ENCODE measurements at places on chromosomes 7 and 10.

DNA sequence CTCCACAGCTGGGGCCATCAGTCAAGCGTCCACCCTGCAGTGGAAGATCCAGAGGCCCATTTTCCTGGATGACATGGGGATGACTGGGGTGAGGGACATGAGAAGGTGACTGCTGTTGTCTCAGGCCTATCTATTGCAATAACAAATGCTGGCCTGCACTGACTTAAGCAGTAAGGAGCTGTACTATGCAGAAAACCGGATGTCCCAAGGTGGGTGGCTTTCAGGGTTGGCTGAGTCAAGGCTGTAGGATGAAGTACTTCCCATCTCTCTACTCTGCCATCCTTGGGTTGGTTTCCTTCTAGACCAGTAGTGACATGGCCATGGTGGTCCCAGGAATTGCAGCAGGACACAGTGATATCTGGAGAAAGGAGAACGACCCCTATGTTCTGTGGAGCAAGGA, 48.1 kb downstream of the NEURL1 start:
- no peak for DNase-seq

- DNase-seq = peak; percentile 56
Measured at GRCh38 chr7:131111081-131111576, 216.5 kb upstream of the MKLN1 start.

DNA sequence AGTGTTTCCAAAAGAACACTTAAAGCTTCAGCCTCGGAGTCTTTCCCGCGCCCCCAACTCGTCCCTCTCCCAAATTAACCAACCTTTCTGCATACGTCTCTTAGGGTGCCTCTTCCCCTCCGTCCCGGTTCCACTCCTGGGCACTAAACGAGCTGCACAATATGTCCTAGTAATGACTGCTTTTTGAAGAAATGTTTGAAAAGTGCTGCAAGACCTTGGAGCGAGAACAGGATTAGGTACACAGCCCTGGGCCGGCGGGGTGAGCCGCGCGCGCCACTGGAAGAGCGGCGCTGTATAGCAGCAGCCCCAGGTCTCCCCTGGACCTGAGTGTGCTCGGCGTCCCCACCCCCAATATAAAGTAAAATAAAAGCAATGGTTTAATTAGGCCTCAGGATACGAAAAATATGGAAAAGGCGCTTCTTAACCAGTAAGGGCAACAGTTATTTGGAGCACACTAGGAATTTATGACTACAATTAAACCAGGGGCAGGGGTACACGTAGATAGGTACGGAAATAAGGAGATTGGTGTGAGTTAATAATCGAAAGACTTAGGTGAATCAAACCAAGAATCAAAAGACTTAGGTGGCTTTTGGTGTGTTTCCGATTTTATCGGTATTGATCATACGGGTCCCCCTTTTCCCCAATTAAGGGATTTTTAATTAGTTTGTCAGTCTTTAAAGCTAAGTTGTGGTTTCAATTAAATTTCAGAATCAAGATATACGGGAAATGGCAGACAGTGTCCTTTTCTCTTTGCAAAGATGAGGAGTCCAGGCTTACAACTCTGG, 1.9 kb downstream of the TET1 start:
- DNase-seq = no peak

DNA sequence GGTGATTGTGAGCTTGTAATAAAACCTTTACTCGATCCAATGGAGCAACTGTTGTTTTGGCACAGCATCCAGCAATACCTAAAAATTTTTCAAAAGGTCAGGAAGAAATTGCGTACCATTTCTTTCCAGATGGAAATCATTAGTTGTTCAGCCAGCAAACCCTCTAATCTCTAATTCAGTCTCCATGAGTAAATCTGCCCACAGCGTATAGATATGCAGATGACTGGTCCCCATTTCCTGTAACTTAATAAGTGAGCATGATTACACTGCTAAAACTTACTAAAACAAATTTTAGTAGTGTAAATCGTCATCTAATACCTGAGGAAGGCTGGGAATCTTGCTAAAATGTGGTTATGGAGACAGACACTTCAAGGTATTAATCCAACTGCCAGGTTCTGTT, 10.6 kb downstream of the SLC25A16 start:
- DNase-seq = peak; percentile 82

DNA sequence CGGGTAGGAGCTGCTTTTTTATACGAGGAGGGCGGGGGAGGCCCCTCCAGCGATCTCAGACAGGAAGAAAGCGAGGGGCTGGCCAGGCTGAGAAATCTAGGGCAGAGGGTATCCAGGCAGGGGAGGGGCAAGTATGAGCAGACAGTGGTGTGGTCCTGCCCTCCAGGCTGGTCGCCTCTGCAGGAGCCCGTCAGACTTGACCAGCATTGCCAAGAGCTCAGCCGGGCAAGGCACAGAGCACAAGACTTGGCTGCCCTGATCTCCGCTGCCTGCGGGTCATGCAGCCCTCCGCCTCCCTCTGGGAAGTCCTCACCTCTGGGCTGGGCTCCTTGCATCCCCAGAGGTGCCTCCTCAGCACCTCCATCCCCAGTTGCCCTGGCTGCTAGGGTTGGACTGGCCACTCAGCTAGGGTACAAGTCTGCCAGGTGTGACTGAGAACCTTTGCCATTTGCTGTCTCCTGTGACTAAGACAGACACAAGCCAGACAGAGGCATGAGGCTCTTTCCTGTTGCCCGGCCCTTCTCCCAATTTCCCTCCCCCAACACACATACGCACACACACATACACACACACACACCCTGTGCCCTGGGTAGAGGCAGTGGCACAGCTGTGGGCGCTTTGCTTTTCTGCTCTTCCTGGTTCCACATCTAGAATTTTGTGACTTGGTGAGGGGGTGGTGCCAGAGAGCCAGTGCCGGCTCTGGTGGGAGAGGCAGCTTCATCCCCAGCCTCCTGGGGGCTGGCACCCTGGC, 59.1 kb upstream of the PPIF start:
- no peak for DNase-seq

GRCh38 chr10:93859049-93859655, 34.6 kb upstream of the SLC35G1 start:
- DNase-seq = peak; percentile 14

DNA sequence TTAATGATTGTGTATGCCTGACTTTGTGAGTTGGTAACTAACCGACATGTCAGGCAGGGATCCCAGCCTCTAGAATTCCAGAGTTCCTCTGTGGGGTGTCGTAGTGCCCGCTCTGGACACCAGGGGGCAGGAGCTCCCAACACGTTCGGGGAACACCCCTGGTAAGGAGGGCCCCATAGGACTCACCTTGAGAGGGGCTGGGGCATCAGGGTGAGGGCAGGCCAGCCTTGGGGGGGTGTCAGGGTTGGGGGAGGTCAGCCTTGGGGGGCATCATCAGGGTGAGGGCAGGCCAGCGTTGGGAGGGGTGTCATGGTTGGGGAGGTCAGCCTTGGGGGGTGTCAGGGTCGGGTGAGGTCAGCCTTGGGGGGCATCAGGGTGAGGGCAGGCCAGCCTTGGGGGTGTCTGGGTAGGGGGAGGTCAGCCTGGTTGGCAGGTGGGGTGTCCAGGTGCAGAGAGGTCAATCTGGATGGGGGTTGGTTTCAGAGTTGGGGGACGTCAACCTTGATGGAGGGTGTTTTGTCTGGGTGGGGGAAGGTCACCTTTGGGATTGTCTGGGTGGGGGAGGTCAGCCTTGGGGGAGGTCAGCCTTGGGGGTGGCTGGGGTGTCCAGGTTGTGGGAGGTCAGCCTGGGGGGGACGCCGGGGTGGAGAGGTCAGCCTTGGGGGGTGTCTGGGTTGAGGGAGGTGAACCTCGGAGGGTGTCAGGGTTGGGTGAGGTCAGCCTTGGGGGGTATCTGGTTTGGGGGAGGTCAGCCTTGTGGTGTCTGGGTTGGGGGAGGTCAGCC, 45.6 kb upstream of the SUN1 start:
- DNase-seq = peak; percentile 51

- DNase-seq = peak; percentile 4
Measured at GRCh38 chr10:16182144-16182543, 254.7 kb upstream of the PTER start.

DNA sequence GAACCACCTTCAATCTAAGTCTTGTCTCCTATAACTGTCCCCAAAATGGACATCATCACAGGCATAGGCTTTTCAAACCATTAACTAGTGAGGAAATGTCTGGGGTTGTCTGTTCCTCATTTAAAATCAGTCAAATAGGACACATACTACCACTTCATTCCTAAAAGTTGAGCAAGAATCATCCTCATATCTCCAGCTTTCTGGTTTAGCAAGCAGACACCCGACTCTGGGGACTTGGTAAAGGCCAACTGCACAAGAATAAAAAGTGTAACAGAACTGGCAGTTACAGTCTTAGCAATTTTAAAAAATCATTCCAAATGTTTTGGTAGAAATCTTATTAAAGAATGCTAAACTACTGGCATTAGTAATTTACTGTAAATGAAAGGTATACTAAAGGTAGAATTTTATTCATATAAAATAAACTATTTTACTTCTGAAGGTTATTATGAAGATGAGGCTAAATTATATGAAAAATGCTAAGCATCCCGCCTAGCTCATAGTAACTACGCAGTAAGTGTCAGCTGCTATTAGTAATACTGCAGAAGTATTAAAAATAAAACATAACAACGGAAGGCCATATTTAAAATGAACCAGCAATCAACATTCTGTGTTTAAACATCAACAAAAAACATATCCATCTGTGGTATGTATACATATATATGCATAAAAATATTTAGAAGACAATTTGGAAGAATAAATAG, 60.8 kb downstream of the ZNF438 start:
- peak; percentile 37 for DNase-seq
